ENCODE measurements at places on chromosomes 6 and 20. TPM values are rescaled to one million over a fixed set of nuclear protein-coding genes. Genes with fewer than 3 reads are reported as not detected.

DACT2 gene
- total RNA-seq: not detected

LZTS3 gene
- total RNA-seq: 0.97 TPM

CTAGE9 gene
- total RNA-seq: not detected

BPIFA1 gene
- total RNA-seq: not detected

PDYN gene
- total RNA-seq: not detected

GRCh38 chr6:7125290-7125689, 17.5 kb downstream of the RREB1 start:
- DNase-seq: no peak
- no peak overlapping the region for H3K27ac ChIP-seq
- no peaks in the 10 kb centered on the region for H3K27me3 ChIP-seq
- H3K4me3 ChIP-seq: no peak overlapping the region
- H3K36me3 ChIP-seq: no peaks in the 10 kb centered on the region

DNA sequence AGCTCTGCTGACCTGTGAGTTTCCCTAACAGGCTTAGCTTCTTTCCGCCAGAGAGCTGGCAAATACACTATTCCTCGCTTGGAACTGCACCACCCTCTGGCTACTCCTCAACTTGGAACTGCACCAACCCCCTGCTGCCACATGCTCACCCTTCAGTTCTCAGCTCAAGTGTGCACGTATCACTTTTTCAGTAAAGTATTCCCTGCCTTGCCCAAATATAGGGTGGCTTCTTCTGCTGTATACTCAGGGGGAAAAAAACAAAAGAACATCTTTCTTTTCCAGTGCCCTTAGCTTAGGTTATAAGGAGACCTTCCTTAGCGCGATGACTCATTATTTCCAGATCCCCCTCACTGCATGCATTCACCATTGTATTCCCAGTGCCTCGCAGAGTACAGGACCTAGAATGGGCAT, 21.2 kb downstream of the GNAS-AS1 start:
- peaks cover 7% of the 10 kb centered on the region for H3K27me3 ChIP-seq
- no peak overlapping the region for H3K27ac ChIP-seq
- DNase-seq: no peak

GRCh38 chr6:138378463-138378862, 758 bp downstream of the SMIM28 start:
- H3K36me3 ChIP-seq: no peaks in the 10 kb centered on the region
- DNase-seq: no peak
- no peaks in the 10 kb centered on the region for H3K27me3 ChIP-seq
- H3K4me3 ChIP-seq: no peak overlapping the region
- no peak overlapping the region for H3K27ac ChIP-seq
- H3K4me1 ChIP-seq: no peaks in the 10 kb centered on the region

GRCh38 chr20:24738058-24738775, 210.9 kb upstream of the CST7 start:
- no peaks in the 10 kb centered on the region for H3K36me3 ChIP-seq
- no peaks in the 10 kb centered on the region for H3K27me3 ChIP-seq
- H3K4me3 ChIP-seq: no peak overlapping the region
- no peak for DNase-seq

DNA sequence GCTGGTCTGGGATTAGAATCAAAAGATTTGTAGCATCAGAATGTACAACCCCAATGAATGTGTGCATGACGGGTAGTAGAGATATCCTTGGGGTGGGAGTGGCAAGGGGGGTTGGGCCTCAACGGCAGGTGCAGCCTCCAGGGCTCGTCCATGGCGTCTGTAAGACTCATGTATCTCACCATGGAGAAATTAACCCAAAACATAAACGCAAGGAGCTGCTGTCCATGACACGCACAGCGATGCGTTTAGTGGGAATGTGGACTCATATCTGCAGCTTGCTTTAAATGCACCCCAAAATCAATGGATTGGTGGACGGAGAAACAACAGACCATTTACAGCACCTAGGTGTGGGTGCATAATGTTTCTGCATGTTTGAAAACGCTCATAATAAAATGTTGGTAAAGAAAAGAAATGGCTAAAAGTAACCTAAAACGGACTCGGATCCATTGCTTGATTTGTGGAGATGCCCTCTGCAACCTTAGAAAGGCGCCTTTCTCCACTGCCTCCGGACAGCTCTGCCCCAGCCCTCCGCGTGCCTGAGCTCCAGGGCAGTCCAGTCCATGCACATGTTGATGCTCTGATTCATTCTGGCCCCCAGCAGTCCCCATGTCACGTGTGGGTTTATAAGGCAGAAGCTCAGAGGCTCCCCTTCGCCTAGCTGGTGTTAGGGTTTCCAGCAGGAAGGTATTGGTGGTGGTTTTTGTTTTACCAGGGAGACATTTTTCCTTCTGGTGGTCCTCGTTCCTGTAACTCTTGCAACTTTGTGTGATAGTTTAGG, 24.5 kb downstream of the PYGB start:
- no peaks in the 10 kb centered on the region for H3K27me3 ChIP-seq
- DNase-seq: no peak
- peaks cover 6% of the 10 kb centered on the region for H3K36me3 ChIP-seq
- no peak overlapping the region for H3K4me3 ChIP-seq
- no peak overlapping the region for H3K27ac ChIP-seq

DNA sequence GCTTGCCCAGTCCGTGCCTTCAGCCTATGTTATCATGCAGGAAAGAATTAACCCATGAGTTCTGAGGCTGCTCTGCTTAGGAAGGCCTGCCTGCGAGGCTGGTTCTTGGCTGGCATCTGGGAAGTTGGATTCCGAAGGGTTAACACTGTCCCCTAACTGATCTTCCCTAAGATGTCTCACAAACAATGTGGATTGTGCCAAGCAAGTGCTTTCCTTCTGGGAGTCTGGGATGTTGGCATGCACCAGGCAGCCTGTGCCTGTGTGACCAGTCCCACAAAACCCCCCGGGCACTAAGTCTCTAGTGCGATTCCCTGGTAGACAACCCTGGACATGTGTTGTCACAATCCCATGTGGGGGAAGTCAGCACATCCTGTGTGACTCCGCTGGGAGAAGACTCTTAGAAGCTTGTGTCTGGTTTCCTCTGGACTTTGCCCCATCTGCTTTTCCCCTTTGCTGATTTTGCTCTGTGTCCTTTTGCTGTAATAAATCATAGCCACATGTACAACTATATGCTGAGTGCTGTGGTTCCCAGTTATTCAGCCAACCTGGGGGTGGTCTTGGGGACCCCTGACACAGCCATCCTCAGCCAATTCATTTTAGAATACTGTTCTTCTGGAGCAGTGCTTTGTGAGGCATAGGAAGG, 83.8 kb downstream of the SLC22A23 start:
- no peak overlapping the region for H3K4me3 ChIP-seq
- no peak overlapping the region for H3K27ac ChIP-seq
- no peaks in the 10 kb centered on the region for H3K27me3 ChIP-seq
- no peaks in the 10 kb centered on the region for H3K36me3 ChIP-seq

DNA sequence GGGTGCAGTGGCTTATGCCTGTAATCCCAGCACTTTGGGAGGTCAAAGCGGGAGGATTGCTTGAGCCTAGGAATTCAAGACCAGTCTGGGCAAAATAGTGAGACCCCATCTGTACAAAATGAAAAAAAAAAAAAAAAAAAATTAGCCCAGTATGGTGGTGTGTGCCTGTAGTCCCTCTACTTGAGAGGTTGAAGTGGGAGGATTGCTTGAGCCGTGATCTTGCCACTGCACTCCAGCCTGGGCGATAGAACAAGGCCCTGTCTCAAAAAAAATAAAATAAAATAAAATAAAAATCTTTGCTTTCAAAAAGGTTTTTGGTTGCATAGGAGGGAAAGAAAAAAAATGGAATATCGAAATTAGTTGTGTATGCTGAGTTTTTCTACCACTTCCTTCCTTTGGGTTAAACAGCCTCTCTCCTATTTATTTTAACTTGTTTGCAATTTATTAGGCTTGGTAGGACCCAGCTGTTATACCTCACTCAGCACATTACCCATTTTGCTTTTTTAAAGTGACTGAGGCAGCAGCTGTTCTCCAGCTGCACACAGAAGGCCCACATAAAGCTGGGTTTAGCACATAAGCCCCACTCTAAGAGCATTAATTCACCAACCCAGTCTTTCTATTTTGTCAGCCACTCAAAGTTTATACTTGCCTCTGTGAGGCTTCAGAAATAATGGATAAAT, 152.3 kb downstream of the ZFAND3 start:
- no peaks in the 10 kb centered on the region for H3K36me3 ChIP-seq
- DNase-seq: no peak
- H3K4me1 ChIP-seq: peaks cover 4% of the 10 kb centered on the region
- no peak overlapping the region for H3K27ac ChIP-seq
- no peak overlapping the region for H3K4me3 ChIP-seq

DNA sequence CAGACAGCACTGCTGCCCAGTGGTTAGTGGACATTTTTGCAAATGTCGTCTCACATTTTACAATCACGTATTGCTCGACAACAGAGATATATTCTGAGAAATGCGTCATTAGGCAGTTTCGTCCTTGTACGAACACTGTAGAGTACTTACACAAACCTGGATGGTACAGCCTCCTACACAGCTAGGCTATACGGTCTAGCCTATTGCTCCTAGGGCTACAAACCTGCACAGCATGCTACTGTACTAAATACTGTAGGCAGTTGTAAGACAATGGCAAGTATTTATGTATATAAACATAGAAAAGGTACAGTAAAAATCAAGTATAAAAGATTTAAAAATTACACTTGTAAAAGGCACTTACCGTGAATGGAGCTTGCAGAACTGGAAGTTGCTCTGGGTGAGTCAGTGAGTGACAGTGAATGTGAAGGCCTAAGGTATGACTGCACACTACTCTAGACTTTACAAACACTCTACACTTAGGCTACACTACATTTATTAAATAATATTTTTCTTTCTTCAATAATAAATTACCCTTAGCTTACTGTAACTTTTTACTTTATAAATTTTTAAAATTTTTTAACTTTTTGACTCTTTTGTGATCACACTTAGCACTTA, 43.1 kb downstream of the ALDH5A1 start:
- H3K27me3 ChIP-seq: no peaks in the 10 kb centered on the region
- H3K36me3 ChIP-seq: peaks cover 9% of the 10 kb centered on the region
- DNase-seq: no peak
- H3K27ac ChIP-seq: no peak overlapping the region

DNA sequence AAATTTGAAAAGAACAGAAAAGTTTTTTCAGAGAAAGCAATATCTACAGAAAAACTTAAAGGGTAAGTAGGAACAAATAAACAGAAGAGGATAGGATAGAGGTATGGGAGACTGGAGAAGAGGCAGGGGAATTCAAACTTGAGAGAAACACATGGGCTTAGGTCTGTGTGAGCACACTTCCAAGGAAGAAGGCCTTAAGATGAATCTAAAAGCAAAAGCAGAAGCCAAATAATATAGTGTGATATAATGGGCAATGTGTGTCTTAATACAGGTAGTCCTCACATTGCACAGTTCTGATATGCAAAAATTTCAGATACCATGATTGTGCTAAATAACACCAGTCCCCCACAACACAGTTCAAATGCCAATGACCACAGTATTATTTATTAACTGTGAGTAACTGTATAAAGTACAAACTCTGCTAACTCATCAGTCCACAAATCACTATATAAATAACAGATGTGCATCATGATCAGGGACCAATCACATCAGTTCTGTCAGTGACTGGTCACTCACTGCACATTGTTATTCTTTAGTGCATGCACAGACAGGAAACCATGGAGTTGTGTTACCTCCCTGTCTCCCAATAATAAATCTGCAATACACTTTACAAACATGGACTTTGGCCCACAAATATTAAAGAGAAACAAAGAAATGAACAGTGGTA, 18.6 kb downstream of the SNX14 start:
- DNase-seq: no peak
- no peak overlapping the region for H3K4me3 ChIP-seq
- H3K27ac ChIP-seq: no peak overlapping the region
- H3K27me3 ChIP-seq: no peaks in the 10 kb centered on the region
- peaks cover 4% of the 10 kb centered on the region for H3K36me3 ChIP-seq

GRCh38 chr20:56769921-56770600, 141.0 kb downstream of the TFAP2C start:
- no peak overlapping the region for H3K4me3 ChIP-seq
- DNase-seq: no peak
- H3K27ac ChIP-seq: no peak overlapping the region
- H3K36me3 ChIP-seq: no peaks in the 10 kb centered on the region
- H3K27me3 ChIP-seq: no peaks in the 10 kb centered on the region

DNA sequence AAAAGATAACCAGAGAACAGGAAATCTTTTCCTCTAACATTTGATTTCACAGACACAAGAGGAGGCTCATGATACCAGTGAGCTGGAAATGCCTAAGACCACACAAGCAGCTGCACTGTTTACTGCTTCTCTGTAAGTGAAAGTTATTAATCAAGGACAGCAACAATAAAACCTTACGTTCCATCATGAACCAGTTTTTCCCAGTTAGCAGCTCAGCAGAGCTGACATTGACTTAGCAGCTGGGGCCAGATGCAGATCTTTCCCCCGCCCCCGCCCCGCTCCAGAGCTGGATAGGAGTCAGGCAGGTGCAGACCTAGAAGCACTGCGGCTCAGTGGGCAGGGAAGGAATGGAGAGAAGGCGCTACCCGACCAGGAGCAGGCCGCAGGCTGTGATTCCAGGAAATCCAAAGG, 275.2 kb downstream of the GMDS start:
- H3K27me3 ChIP-seq: no peaks in the 10 kb centered on the region
- H3K4me3 ChIP-seq: no peak overlapping the region
- DNase-seq: no peak
- H3K36me3 ChIP-seq: no peaks in the 10 kb centered on the region
- H3K4me1 ChIP-seq: no peaks in the 10 kb centered on the region

- no peak overlapping the region for H3K4me3 ChIP-seq
- no peak for DNase-seq
- H3K4me1 ChIP-seq: no peaks in the 10 kb centered on the region
- H3K27me3 ChIP-seq: no peaks in the 10 kb centered on the region
- no peak overlapping the region for H3K27ac ChIP-seq
These were observed 541.3 kb upstream of the BTBD3 start for GRCh38 chr20:11376420-11376819.

DNA sequence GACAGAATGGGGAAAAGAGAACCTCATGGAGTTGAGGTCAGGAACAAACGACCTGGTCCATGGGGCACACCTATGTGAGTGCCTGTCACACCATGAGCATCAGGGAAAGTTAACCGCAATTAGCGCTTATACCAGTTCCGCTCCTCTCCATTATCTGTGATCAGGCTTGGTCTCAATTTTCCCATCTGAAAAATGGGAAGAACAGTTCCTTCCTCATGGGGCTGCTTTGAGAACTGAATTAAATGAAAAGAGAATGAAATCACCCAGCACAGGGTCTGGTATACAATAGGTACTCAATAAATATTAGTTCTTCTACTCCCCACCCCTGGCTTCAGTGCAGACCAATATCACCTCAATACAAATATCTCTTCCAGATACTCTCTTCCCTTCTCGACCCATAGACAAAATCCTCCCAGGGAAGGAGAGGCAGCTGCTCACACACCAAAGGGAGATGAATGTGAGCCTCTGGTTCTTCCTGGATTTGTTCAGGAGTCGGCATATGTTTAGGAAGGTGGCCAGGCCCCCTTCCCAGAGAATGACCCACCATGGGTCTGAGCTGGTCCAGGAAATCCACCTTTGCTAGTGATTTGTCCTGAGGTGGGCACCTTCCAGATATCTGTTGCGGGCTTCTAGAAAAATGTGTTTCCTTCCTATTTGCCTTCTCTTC, 2.4 kb upstream of the PTGIS start:
- no peak overlapping the region for H3K4me3 ChIP-seq
- H3K27me3 ChIP-seq: peaks cover 28% of the 10 kb centered on the region
- no peaks in the 10 kb centered on the region for H3K36me3 ChIP-seq
- no peak for DNase-seq

- no peaks in the 10 kb centered on the region for H3K27me3 ChIP-seq
- peaks cover 30% of the 10 kb centered on the region for H3K4me1 ChIP-seq
- peak overlapping the region; percentile 39 for H3K27ac ChIP-seq
- H3K4me3 ChIP-seq: peak overlapping the region; percentile 7
These were observed 18.0 kb downstream of the KLHL31 start for GRCh38 chr6:53647462-53648094.

All from CD8-positive, alpha-beta memory T cell (primary cell).